ENCODE measurements at places on chromosomes 12 and 14. TPM values are rescaled to one million over a fixed set of nuclear protein-coding genes. Genes with fewer than 3 reads are reported as not detected.

DNA sequence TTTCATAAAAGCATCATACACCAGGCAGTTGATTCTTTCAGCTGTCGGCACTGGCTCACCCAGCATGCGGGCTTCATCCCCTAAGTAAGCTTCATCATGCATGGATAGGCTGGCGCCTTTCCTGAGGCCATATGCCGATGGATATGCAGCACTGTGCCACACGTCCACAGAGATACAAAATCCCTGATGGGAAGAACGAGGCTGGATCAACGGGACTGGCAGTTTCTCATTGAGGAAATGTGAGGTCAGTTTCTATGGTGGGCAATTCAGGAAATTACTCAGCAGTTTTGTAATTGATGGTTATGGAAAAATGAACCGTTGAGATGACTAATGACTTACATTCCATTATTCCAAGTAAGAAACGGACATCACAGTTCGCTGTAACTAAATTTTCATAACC lies 453.8 kb downstream of the TMEM121 start:
- no peak for DNase-seq

GRCh38 chr12:1646569-1647284 lies 17.7 kb downstream of the WNT5B start:
- DNase-seq: no peak

GRCh38 chr12:80892597-80893445 lies 44.9 kb downstream of the LIN7A start:
- no peak for DNase-seq

The PIWIL1 gene
- not detected for polyA plus RNA-seq

DNA sequence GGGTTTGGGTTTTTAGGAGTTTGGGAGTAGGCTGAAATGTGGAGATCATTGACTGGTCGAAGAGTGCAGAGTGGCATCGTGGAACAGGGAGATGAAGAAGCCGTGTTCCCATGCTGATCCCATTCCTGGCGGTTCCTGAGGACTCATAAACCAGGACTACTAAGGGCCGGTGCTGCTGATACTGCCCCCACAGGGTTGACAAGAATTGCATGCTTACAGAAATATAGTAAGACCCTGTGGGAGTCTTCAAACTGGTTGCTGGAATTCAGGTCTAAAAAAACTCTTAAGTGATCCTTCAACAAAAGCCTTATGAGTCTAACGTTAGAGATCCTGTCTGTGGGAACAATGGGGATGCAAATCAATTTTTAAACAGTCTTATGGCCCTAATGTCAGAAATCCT lies 64.0 kb upstream of the ARHGAP5 start:
- no peak for DNase-seq

The OR4E2 gene
- polyA plus RNA-seq: not detected

GRCh38 chr12:68240975-68241374 lies 12.4 kb downstream of the IL22 start:
- DNase-seq: peak; percentile 8

The CFAP73 gene
- not detected for polyA plus RNA-seq

- DNase-seq: peak; percentile 69
These were observed 15.1 kb upstream of the GRIP1 start for GRCh38 chr12:66693901-66694513.

GRCh38 chr14:89851106-89851505 lies 103.4 kb downstream of the EFCAB11 start:
- DNase-seq: no peak

DNA sequence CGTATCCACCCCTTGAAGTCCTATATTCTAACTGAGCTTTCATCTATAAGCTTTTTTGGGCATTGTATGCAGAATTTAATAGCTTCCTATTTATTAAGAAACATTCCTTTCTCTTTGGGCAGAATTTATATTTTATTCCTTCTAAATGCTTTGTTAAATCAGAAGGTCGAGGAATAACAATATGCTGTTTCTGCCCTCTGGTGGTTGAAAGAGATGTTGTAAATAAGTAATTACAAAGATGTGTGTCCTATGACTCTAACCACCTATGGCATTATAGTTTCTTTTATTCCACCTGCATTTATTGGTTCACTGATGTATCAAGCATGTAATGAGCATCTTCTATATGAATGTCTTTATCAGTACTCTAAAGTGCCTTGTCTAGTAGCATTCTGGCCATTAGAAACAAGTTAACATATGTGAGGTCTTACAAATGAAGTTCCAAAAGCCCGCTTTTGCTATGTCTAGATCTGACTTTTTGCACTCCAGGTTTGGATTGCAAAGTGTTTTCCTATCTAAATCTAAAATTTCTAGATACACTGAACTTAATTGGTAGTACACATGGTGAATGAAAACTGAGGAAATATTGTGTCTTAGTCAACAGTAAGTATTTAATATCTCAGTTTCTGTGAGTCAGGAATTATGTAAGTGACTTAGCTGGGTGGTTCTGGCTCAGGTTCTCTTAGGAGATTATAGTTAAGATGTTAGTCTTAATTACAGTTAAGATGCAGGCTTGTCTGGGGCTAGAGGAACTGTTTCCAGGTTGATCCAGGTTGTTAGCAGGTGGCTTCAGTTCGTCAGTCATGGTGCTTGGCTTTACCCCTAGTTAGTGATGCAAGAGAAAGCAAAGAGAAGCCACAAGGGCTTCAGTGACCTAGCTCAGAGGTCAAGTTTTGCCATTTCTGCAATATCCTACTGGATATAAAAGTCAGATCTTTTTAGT lies 57.5 kb downstream of the PLEKHA5 start:
- DNase-seq: peak; percentile 71

The LAG3 gene
- polyA plus RNA-seq: 1.3 TPM

- no peak for DNase-seq
These were observed 63.8 kb downstream of the PTGER2 start for GRCh38 chr14:52377940-52378339.

The ASB2 gene
- not detected for polyA plus RNA-seq

GRCh38 chr12:132724506-132725241 lies 14.0 kb downstream of the PGAM5 start:
- DNase-seq: no peak

DNA sequence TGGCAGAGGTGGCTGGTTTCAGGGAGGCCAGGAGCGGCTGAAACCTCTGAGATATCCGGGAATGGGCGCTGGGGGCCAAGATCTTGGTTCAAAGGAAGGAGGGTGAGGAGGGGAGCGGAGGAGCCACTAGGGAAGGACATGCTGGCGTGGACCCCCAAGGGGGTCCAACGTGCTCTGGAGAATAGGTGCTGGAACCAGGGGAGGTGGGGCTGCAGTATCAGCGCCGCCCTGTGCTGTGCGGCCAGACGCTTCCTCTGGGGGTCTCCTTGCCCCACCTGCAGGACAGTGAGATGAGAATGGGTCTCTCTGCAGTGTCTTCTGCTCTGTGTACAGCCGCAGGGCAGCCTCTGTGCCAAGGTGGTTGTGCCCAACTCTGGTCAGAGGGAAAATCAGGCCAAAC lies 2.5 kb downstream of the FAM181A start:
- DNase-seq: no peak

GRCh38 chr12:131281016-131281415 lies 327.3 kb downstream of the ADGRD1 start:
- no peak for DNase-seq

The AEBP2 gene
- polyA plus RNA-seq: 5.5 TPM

Measured in endothelial cell of umbilical vein (primary cell).